Prostate gland (tissue), 2 donors: ENCODE measurements at places on chromosomes 6 and 20. TPM values are rescaled to one million over a fixed set of nuclear protein-coding genes. Genes with fewer than 3 reads are reported as not detected.

DNA sequence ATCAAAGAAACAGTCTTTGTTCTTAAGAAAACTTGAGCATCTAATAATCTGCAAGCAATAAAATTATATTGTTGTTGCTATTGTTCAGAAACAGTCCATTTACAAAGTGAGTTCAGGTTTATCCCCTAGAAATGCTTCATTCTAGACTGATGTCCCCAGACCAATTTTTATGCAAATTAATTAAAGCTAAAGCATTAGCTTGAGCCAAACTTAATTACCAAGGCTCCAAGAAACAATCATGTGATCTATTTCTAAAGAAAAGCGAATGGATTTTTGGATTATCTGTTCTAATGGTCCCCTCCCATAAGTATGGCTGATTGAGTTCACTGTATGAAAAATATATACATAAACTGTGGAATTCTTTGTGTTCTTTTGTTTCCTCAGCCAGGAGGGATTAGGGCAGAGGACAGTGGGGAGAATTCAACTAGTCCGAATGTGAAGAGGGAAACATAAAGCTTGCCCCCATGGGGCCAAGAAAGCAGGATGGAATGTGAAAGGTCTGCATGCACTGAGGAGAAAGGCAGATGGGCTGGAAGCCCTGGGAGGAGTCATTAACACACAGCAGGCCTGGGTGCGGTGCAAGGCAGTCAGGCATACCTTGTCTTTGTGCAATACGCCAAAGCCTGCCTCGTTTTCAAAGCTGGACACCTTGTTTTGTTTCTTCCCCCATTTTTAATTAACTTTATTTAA lies 597.1 kb downstream of the KIF16B start:
- H3K4me3 ChIP-seq, result no peak overlapping the region
- no peaks in the 10 kb centered on the region for H3K4me1 ChIP-seq
- no peaks in the 10 kb centered on the region for H3K36me3 ChIP-seq
- DNase-seq, result no peak
- no peaks in the 10 kb centered on the region for H3K27me3 ChIP-seq
- H3K27ac ChIP-seq, result no peak overlapping the region

- H3K27ac ChIP-seq, result peak overlapping the region; percentile 95
- peak overlapping the region; percentile 99 for H3K4me3 ChIP-seq
- no peaks in the 10 kb centered on the region for H3K36me3 ChIP-seq
- no peak for DNase-seq
- no peaks in the 10 kb centered on the region for H3K4me1 ChIP-seq
Observed at GRCh38 chr6:87701344-87701675, 723 bp downstream of the AKIRIN2 start.

DNA sequence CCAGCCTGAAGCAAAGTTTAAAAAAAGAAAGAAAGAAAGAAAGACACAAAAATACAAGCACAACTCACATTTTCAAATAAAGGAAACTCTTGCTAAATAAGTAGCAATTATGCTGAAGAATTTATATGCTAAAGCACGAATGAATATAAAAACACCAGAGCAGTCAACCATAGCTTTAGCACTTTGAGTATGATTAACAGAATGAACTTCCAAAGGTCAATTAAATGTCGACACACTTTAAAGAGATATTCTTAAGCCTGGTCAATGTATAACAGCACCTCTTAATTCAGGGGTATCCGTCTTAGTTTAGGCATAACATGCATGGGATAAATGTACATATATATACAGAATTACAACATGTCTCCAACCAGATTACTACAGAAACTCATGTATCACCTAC lies 125.9 kb downstream of the OGFRL1 start:
- no peaks in the 10 kb centered on the region for H3K36me3 ChIP-seq
- H3K27ac ChIP-seq, result no peak overlapping the region
- H3K4me3 ChIP-seq, result no peak overlapping the region

GRCh38 chr20:48784273-48784641 lies 43.5 kb downstream of the PREX1 start:
- no peak overlapping the region for H3K4me3 ChIP-seq
- no peaks in the 10 kb centered on the region for H3K4me1 ChIP-seq
- no peaks in the 10 kb centered on the region for H3K27me3 ChIP-seq
- H3K36me3 ChIP-seq, result no peaks in the 10 kb centered on the region

DNA sequence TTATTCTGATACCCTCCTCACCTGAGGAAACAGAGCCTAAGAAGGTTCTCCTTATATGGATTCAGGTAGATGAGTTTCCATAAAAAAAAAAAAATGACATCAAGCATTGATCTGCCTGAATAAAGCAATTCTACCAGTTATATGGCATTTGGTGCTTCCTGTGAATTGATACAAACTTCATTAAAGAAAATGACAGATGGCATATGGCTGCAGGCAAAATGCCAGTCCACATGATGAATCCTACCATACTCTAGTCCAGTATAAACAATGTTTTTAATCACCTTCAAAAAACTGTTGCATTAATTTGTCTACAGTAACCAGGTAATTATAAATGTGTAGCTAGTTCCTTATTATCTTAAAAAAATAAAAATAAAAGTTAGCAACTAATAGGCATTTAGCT lies 559.2 kb upstream of the FLRT3 start:
- no peak for DNase-seq
- no peaks in the 10 kb centered on the region for H3K36me3 ChIP-seq
- H3K4me1 ChIP-seq, result no peaks in the 10 kb centered on the region
- no peak overlapping the region for H3K27ac ChIP-seq
- H3K4me3 ChIP-seq, result no peak overlapping the region
- H3K27me3 ChIP-seq, result no peaks in the 10 kb centered on the region

GRCh38 chr6:149864578-149865535 lies 698 bp upstream of the LRP11 start:
- H3K27me3 ChIP-seq, result no peaks in the 10 kb centered on the region
- H3K36me3 ChIP-seq, result no peaks in the 10 kb centered on the region
- peak overlapping the region; percentile 95 for H3K27ac ChIP-seq

GRCh38 chr20:60219231-60219630 lies 261.0 kb downstream of the CDH26 start:
- no peak overlapping the region for H3K4me3 ChIP-seq
- no peak overlapping the region for H3K27ac ChIP-seq
- no peaks in the 10 kb centered on the region for H3K27me3 ChIP-seq
- H3K36me3 ChIP-seq, result no peaks in the 10 kb centered on the region
- no peaks in the 10 kb centered on the region for H3K4me1 ChIP-seq

DNA sequence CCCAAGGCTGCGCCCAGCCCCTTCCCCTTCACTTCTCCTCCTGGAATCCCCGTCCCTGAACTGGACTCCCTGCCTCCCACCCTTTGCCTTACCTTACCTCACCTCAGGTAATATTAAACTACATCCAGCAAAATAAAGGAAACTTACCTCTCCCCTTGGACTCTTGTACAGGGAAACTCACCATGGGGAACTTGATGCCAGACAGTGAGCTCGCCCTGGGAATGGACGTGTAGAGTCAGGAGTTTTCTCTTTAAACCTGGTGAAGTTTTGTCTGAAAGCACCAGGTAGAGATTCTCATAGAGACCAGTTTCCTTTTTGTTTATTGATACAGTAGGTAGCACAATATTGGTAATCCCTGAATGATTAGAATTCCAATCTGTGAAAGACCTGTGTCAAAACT lies 544 bp upstream of the HLA-C start:
- peak overlapping the region; percentile 68 for H3K4me3 ChIP-seq
- H3K4me1 ChIP-seq, result no peaks in the 10 kb centered on the region
- H3K36me3 ChIP-seq, result no peaks in the 10 kb centered on the region
- peak overlapping the region; percentile 92 for H3K27ac ChIP-seq

DNA sequence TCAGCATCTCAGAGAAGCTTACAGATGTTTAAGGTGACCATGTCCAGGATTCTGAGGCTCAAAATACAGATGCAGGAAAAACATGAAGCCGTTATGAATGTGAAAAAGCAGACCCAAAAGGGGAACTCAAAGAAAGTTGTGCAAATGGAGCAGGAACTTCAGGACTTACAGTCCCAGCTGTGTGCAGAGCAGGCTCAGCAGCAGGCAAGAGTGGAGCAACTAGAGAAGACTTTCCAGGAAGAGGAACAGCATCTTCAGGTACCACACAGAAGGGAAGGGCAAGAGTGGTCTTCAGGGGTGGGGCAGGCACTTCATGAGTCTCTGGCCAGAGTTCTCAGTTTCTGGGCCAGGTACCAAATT lies 15.2 kb downstream of the RNF8 start:
- no peaks in the 10 kb centered on the region for H3K27me3 ChIP-seq
- H3K4me1 ChIP-seq, result no peaks in the 10 kb centered on the region
- DNase-seq, result no peak
- no peaks in the 10 kb centered on the region for H3K36me3 ChIP-seq

GRCh38 chr20:58891718-58892140 lies 39.2 kb downstream of the GNAS start:
- H3K27me3 ChIP-seq, result no peaks in the 10 kb centered on the region
- no peak for DNase-seq
- H3K27ac ChIP-seq, result peak overlapping the region; percentile 100
- peaks cover 15% of the 10 kb centered on the region for H3K4me1 ChIP-seq

DNA sequence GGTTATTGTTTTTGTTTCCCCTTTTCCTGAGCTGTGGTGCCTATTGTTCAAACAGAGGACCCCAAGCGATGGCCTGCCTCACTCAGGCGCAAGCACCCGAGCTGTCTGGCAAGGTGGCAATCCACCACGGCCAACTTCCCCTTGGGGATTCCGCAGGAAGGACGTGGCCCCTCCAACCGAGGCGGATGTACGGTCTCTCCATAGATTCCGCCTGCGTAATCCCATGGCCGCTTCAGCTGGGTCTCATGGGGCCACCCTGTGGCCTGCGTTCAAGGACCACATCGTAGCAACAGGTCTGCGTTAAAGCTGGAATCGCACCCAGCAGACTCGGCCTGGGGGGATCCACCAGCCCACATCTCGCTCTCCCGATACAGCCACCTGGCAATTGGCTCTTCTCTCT lies 79.9 kb downstream of the CEBPB start:
- H3K27ac ChIP-seq, result no peak overlapping the region
- no peak for DNase-seq
- H3K4me3 ChIP-seq, result no peak overlapping the region
- H3K4me1 ChIP-seq, result peaks cover 9% of the 10 kb centered on the region

GRCh38 chr6:104855507-104855906 lies 4.2 kb downstream of the HACE1 start:
- no peaks in the 10 kb centered on the region for H3K36me3 ChIP-seq
- no peaks in the 10 kb centered on the region for H3K4me1 ChIP-seq
- H3K27ac ChIP-seq, result no peak overlapping the region
- H3K4me3 ChIP-seq, result no peak overlapping the region
- no peak for DNase-seq
- H3K27me3 ChIP-seq, result no peaks in the 10 kb centered on the region

DNA sequence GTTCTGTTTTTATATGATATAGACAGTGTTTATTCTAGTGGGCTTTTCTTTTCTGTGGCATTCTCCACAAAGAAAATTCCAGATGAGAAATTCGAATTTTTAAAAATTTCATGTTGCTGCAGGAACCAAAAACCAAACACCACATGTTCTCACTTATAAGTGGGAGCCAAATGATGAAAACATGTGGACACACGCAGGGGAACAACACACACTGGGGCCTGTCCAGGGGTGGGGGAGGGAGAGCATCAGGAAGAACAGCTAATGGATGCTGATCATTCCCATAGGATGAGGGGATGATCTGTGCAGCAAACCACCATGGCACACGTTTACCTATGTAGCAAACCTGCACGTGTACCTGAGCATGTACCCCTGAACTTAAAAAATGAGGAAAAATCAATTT lies 499.0 kb upstream of the SLC35B3 start:
- H3K27ac ChIP-seq, result no peak overlapping the region
- no peaks in the 10 kb centered on the region for H3K36me3 ChIP-seq
- no peak overlapping the region for H3K4me3 ChIP-seq
- no peak for DNase-seq

DNA sequence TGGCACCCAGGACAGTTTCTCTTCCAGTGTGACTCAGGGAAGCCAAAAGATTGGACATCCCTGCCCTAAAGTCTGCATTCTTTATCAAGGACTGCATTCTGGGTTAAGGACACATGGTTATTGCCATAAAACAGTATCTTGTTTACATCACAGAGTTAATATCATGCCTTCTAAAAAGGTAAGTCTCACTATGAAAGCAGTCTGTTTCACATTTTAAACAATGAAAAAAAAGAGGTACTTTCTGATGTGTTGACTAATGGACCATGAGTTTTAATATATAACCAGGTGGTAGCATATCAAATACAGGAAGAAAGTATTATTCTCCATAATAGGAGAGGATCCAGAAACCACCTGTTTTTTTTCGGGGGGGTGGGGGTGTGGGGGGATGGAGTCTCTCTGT lies 93.7 kb downstream of the TIAM2 start:
- no peaks in the 10 kb centered on the region for H3K36me3 ChIP-seq
- no peaks in the 10 kb centered on the region for H3K27me3 ChIP-seq
- no peaks in the 10 kb centered on the region for H3K4me1 ChIP-seq
- DNase-seq, result no peak
- no peak overlapping the region for H3K4me3 ChIP-seq

DNA sequence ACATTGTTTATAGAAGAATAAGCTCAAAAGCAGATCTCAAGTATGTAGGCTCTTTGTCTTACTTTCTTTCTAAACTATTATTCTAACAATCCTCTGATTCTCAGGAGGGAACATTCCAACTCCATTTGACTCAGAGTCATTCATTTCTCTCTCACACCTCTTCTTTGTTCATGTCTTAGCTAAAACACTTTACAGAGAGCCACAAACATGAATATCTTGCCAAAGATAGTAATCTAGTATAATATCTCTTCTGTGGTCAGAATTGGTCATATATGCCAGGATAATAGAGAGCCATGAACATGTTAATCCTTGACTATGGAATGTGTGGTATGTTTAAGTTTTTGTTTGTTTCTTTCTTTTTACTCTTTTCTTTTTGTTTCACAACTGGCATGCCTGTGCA lies 456.0 kb upstream of the PTCHD4 start:
- no peak overlapping the region for H3K4me3 ChIP-seq
- H3K36me3 ChIP-seq, result no peaks in the 10 kb centered on the region
- no peak for DNase-seq
- no peak overlapping the region for H3K27ac ChIP-seq
- H3K27me3 ChIP-seq, result no peaks in the 10 kb centered on the region
- no peaks in the 10 kb centered on the region for H3K4me1 ChIP-seq

DNA sequence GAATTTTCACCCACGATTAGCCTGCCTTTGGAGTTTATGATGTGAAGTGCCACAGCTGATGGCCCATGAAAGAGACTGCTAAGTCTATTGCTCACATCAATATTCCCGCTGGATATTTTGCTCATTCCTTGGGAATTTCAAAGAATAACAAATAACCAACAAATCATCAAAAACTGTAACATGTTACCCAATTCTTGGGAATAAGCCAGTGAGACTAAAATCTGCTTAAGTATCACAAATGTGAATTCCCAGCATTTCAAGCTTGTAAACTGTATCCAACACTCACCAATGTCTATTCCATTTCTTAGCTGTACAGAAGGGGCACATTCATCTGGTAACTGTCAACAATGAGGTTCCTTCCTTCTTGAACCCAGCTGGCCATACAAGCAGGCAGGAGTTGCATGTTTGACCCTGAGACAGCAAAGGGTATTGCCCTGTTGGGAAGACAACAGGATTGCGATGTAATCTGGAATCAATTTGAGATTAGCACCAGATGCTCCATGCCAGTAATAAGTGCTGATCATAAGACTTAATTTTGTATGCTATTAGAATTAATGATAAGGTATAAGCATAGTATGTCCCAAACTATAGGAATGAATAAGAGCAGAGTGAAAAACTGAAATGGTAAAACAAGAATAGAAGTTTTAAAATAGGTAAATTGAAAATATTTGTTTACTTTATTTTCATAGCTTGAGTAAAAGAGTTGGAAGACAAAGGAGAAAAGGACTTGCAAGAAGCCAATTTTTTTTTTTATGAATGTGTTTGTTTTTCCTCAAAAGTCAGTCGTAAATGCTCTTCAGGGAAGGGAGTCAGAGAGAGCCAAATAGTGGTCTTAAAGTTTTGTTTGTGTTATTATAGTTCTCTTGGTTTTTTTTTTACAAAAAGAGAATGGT lies 58.8 kb downstream of the RSPO3 start:
- DNase-seq, result no peak
- H3K27ac ChIP-seq, result no peak overlapping the region
- H3K4me1 ChIP-seq, result no peaks in the 10 kb centered on the region
- no peaks in the 10 kb centered on the region for H3K36me3 ChIP-seq

SULF2 gene
- 82.0 TPM for total RNA-seq

HTR1E gene
- total RNA-seq, result not detected

TCF19 gene
- total RNA-seq, result 7.6 TPM
